NCI-H2081 (cell line): ENCODE measurements at places on chromosomes 4 and X.

GRCh38 chrX:39725928-39726619, 371.7 kb downstream of the BCOR start:
- no peak for DNase-seq

- DNase-seq = no peak
These were observed 15.1 kb upstream of the GK start for GRCh38 chrX:30637874-30638815.

- DNase-seq = no peak
These were observed 65.7 kb downstream of the GATB start for GRCh38 chr4:151694961-151695720.

DNA sequence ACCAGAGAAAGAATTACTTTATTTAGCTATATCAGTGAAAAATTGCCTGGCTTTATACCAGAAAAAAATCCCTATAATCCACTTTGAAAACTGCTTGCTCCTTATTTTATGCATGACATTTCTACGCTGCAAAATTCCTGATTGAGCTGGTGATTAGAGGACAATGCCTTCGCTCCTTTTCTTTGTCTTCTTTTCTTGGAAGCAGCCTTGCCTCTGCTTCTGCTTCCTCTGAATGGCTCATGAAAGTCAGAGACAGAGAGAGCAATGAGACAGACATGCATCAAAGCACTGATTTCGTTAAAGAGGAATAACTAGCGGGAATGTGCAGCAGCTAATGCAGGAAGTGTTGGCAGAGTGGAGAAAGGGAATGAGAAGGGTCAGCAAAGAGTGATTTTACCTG, 294.3 kb upstream of the IGFBP7 start:
- no peak for DNase-seq

DNA sequence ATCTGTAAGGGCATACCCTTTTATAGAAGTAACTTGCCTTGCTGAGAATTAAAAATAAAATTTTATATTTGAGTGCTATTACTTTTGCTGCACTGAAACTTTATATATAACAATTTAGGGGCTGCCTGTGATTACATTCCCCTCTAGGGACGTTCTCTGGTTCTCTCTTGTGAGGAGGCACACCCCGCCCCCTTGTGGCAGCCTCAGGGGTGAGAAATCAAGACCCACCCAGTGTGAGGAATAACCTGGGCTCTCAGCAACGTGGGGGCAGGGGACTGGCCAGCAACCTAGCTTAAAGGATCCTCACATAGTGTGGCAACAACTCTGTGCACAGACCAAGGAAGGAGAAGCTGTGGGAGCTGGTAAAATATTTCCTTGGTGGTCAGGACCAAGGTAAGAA, 43.7 kb downstream of the MAGEA9 start:
- DNase-seq = no peak

DNA sequence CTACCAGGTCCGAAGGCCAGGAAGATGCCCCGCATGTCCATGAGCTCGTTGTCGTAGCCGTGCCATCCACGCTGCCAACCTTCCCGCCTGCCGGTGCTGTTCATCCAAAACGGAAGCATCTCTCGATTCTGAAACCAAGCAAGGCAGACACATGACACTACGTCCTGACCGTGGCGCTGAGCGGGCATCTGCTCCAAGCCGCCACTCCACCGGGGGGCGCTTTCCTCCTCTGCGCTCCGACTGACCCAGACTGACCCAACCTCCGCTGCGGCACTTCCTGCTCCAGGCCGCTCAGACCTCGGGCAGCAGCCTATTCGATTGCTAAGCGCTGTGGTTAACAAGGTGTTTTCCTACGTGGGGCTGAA, 120.5 kb downstream of the ENPP6 start:
- DNase-seq = no peak

GRCh38 chrX:129600981-129601424, 53.8 kb downstream of the APLN start:
- DNase-seq = no peak

GRCh38 chr4:3780347-3781171, 14.4 kb downstream of the ADRA2C start:
- DNase-seq = no peak

DNA sequence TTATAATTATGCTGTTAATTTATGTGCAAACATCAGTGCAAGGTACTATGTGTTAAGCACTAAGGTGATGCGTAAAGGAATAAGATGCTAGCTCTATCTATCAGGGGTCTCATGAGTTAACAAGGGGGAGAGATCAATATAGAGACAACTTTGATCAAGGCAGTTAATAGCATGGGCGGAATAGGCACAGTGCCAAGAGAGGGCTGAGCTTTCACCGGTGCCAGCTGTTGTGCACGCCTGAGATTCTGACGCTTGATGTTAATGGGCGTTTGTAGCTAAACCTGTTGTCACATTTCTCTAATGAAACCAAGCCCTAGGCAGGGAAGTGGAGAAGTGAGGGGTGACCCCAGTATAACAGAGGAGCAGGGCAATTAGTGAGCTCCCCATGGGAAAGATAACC, 86.0 kb upstream of the NMU start:
- DNase-seq = peak; percentile 30

DNA sequence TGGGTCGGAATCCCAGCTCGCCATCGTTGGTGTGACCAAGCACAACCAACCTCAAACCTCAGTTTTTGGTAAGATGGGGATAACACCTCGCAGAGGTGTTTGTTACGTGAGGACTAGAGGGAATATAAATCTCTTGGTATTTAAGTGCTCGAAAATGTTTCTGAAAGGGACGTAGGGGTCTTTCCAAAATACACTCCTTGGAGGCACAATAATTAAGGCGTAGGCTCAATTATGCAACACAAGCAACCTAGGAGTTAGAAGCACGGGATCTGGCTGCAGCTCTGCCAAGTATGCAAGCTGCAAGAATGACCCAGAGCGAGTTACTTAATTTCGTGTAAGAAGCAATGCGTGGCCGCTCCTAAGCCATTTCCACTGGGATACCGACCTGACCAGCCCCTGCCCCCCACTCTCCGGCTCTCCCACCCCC, 552 bp downstream of the ADH5 start:
- DNase-seq = peak; percentile 28

GRCh38 chr4:128825226-128825625, 15.7 kb downstream of the JADE1 start:
- no peak for DNase-seq

GRCh38 chr4:76782837-76783236, 115.1 kb downstream of the SOWAHB start:
- no peak for DNase-seq

DNA sequence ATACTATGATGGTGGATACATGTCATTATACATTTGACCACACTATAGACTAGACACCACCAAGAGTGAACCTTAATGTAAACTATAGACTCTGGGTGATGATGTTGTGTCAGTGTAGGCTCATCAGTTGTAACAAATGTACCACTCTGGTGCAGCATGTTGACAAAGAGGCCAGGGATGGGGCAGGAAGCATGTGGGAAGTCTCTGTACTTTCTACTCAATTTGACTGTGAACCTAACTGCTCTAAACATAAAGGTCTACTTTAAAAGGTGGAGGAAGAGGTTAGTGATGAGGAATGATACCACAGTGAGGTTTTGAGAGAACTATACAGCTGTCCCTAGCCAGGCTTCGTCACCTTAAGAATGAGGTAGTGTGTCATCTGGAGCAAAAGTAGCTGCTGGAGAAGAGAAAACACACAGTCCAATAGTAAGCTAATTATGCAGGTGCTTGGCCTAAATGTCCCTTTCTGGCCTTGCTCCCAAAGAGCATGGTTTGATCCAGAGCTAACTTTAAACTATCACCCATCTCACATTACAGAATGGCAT, 38.4 kb downstream of the GRSF1 start:
- peak; percentile 0 for DNase-seq

DNA sequence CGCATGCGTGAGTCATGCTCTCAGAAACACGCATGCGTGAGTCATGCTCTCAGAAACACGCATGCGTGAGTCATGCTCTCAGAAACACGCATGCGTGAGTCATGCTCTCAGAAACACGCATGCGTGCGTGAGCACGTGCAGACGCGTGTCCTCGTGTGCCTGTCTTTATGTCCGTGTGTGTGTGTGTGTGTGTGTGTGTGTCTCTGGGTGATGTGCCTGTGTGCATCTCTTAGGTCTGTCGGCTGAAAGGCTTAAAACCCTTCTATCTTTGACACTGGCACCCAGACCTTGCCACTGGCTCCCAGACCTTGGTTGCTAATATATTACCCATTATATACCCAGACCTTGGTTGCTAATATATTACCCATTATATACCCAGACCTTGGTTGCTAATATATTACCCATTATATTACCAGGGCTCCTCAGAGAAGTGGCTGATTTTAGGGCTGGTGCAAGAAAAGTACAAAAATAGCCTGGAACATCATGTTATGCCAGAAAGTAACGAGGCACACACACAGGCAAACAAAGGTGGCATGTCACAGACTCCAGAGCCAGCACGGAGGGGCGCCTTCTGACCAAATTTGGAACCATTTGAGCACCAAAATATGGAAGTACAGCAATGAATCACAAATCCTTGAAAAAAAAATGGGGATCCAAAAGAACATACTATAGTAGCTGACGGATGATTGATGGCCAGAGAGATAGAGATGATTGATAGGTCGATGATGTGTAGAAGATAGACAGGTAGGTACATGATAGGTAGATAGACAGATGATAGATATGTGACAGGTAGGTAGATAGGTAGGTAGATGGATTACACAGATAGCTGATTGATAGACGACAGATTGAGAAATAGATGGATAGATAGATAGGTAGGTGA, 19.2 kb upstream of the ADRA2C start:
- no peak for DNase-seq
